A549 treated with ZK216348 at 1 μM for 4 hours (cell line): ENCODE measurements at places on chromosomes 13 and 19. TPM values are rescaled to one million over a fixed set of nuclear protein-coding genes. Genes with fewer than 3 reads are reported as not detected.

NXNL1 gene
- total RNA-seq = not detected in 5 replicates

BEST2 gene
- total RNA-seq = 0.47 to 0.85 TPM (median 0.62 TPM) in 5 replicates

SBK3 gene
- 0.44 to 1.5 TPM (median 1.5 TPM) in 5 replicates for total RNA-seq

ZNF583 gene
- 1.8 to 3.0 TPM (median 2.3 TPM) in 5 replicates for total RNA-seq

C1QTNF9 gene
- not detected in 5 replicates for total RNA-seq

SPRY2 gene
- 8.7 to 14.1 TPM (median 12.7 TPM) in 5 replicates for total RNA-seq

CATSPERD gene
- total RNA-seq = not detected in 5 replicates

PMIS2 gene
- total RNA-seq = not detected in 5 replicates

FXYD3 gene
- 0.32 to 0.58 TPM (median 0.34 TPM) in 3 of 5 replicates, not detected in the others for total RNA-seq

SUGT1 gene
- 36.9 to 49.6 TPM (median 45.2 TPM) in 5 replicates for total RNA-seq

SCAMP4 gene
- total RNA-seq = 49.1 to 58.8 TPM (median 57.5 TPM) in 5 replicates

CEACAM5 gene
- total RNA-seq = 1.6 to 2.0 TPM (median 1.9 TPM) in 5 replicates

MAMSTR gene
- 0.14 to 0.67 TPM (median 0.41 TPM) in 5 replicates for total RNA-seq

ZNF439 gene
- total RNA-seq = not detected in 5 replicates

ASF1B gene
- 24.7 to 33.8 TPM (median 33.5 TPM) in 5 replicates for total RNA-seq

C13orf46 gene
- total RNA-seq = 0.15 to 0.49 TPM (median 0.20 TPM) in 4 of 5 replicates, not detected in the other

CYP2F1 gene
- not detected in 5 replicates for total RNA-seq

CPT1C gene
- 11.4 to 14.4 TPM (median 13.4 TPM) in 5 replicates for total RNA-seq

CARM1 gene
- total RNA-seq = 30.1 to 52.5 TPM (median 50.5 TPM) in 5 replicates

HIPK4 gene
- 0.20 to 0.42 TPM (median 0.32 TPM) in 5 replicates for total RNA-seq

CACNA1A gene
- total RNA-seq = 0.09 to 0.31 TPM (median 0.16 TPM) in 4 of 5 replicates, not detected in the other

LRRC8E gene
- total RNA-seq = 4.3 to 6.2 TPM (median 5.6 TPM) in 5 replicates

KCNC3 gene
- 0.78 to 1.7 TPM (median 1.5 TPM) in 5 replicates for total RNA-seq

RGL3 gene
- total RNA-seq = 1.7 to 2.7 TPM (median 2.2 TPM) in 5 replicates

DPF1 gene
- total RNA-seq = 3.6 to 5.8 TPM (median 4.8 TPM) in 5 replicates

LILRB5 gene
- total RNA-seq = 0.04 TPM in 1 of 5 replicates, not detected in the others

SAFB gene
- total RNA-seq = 49.2 to 62.7 TPM (median 58.9 TPM) in 5 replicates

ZNF709 gene
- not detected in 5 replicates for total RNA-seq

CYP2A7 gene
- total RNA-seq = not detected in 5 replicates

FAM83E gene
- 0.34 to 0.72 TPM (median 0.42 TPM) in 4 of 5 replicates, not detected in the other for total RNA-seq

THSD8 gene
- total RNA-seq = 4.8 to 12.3 TPM (median 8.1 TPM) in 5 replicates

ZNF541 gene
- not detected in 5 replicates for total RNA-seq

COL4A2 gene
- total RNA-seq = 111 to 178 TPM (median 147 TPM) in 5 replicates

PPP1R15A gene
- 80.7 to 142 TPM (median 101 TPM) in 5 replicates for total RNA-seq

MAST3 gene
- 1.9 to 2.6 TPM (median 2.3 TPM) in 5 replicates for total RNA-seq

DKKL1 gene
- total RNA-seq = 0.80 to 0.86 TPM in 2 of 5 replicates, not detected in the others

SLC7A1 gene
- total RNA-seq = 25.6 to 36.8 TPM (median 28.9 TPM) in 5 replicates

TEX29 gene
- 0.39 TPM in 1 of 5 replicates, not detected in the others for total RNA-seq

SYCN gene
- total RNA-seq = not detected in 5 replicates

ADM5 gene
- total RNA-seq = 2.7 to 6.9 TPM (median 5.7 TPM) in 5 replicates

LILRA1 gene
- total RNA-seq = not detected in 5 replicates

LRP3 gene
- total RNA-seq = 23.8 to 65.5 TPM (median 52.9 TPM) in 5 replicates

VMAC gene
- total RNA-seq = 0.34 to 0.65 TPM (median 0.52 TPM) in 5 replicates

PRKACA gene
- total RNA-seq = 33.3 to 37.7 TPM (median 34.9 TPM) in 5 replicates

LYPD5 gene
- 0.09 to 0.50 TPM (median 0.38 TPM) in 5 replicates for total RNA-seq

CCDC70 gene
- total RNA-seq = not detected in 5 replicates

ZNF235 gene
- 2.9 to 4.1 TPM (median 3.3 TPM) in 5 replicates for total RNA-seq

AKAP8L gene
- total RNA-seq = 35.2 to 43.3 TPM (median 37.1 TPM) in 5 replicates

ZNF540 gene
- total RNA-seq = 0.14 TPM in 2 of 5 replicates, not detected in the others

ETV2 gene
- 1.1 to 3.1 TPM (median 2.7 TPM) in 5 replicates for total RNA-seq

CYSLTR2 gene
- not detected in 5 replicates for total RNA-seq
